ENCODE measurements at places on chromosomes 6 and 20.

DNA sequence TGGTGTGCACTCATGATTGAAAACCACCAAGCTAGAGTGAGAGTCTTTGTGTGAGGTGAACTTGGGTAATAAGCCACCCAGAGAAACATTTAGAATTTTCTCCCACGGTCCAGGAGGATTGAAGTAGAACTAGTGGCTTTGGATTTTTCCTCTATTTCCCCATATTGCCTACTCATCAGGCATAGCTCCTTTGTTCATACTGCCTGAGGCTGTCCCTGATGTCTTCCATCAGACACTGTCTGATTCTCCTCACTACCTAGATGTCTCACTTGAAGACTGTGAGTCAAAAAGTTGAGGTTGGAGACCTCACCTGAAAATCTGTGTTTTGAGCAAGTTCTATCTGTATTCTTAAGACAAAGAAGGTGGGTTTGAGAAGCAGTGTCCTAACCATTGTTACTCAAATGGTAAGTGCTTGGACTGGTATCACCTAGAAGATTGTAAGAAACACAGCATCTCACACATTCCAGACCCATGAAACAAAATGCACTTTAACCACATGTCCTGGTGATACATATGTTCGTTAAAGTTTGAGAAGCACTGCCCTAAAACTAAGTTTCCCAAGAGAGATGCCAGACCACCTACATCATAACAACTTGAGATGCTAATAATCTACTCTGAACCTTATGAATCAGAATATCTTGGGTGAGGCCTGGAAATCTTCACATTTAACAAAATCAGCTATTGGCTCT lies 523.4 kb upstream of the BTBD3 start:
- DNase-seq: no peak

DNA sequence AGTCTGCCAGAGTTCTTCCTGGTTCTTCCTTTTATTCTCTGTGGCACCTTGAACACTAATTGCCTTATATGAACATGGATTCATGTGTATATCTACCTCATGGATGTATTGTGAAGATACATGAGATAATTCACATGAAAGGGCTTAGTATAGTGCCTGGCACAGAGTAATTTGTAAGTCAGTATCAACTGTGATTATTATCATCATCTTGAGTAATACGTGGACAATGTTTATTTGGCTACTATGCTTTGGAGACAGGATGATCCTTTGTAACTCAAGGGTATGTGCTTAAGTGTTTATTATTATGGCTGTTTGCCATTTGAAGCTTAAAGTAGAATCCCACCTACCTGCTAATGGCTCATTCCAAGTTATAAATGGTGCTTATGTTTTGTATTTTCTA lies 16.0 kb downstream of the DOP1A start:
- no peak for DNase-seq

DNA sequence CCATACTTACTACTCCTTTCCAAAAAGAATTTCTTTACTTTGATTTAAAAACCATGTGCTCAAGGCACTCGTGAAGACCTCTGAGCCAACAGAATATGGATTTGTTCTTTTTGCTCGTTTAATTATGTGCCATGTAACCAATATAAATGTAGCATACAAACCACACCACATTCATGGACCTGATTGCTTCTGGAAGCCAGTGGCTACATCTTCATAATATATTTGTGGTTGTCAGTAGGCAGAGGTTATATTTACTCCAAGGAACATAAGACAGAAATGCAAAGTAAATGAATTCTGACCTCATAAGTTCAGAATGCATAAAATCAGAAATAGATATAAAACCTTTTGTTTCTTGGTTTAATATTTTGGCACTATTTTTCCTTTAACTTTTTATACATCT lies 373.0 kb downstream of the HDGFL1 start:
- no peak for DNase-seq

GRCh38 chr6:81818901-81819361 lies 66.5 kb upstream of the TENT5A start:
- no peak for DNase-seq

- DNase-seq: no peak
Observed at GRCh38 chr6:106557837-106558236, 71.5 kb downstream of the RTN4IP1 start.

DNA sequence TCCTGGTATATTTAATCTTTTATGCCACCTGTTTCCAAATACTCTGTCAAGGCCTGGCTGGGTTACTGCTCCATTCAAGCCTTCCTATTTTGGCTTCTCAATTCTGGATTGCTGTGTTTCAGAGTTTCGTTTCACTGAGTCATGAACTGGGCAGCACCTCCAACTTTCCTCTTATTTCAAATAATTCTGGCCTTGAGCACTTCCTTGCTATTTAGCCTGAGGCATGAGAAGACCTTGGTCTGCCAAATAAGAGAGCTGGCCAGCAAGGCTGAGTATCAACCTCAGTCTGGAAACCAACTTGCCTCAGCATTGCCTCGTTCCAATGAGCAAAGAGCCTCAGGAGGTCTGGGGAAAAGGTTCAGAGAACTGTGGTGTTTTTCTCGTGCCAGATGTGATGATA lies 66.6 kb downstream of the TNFAIP3 start:
- no peak for DNase-seq

DNA sequence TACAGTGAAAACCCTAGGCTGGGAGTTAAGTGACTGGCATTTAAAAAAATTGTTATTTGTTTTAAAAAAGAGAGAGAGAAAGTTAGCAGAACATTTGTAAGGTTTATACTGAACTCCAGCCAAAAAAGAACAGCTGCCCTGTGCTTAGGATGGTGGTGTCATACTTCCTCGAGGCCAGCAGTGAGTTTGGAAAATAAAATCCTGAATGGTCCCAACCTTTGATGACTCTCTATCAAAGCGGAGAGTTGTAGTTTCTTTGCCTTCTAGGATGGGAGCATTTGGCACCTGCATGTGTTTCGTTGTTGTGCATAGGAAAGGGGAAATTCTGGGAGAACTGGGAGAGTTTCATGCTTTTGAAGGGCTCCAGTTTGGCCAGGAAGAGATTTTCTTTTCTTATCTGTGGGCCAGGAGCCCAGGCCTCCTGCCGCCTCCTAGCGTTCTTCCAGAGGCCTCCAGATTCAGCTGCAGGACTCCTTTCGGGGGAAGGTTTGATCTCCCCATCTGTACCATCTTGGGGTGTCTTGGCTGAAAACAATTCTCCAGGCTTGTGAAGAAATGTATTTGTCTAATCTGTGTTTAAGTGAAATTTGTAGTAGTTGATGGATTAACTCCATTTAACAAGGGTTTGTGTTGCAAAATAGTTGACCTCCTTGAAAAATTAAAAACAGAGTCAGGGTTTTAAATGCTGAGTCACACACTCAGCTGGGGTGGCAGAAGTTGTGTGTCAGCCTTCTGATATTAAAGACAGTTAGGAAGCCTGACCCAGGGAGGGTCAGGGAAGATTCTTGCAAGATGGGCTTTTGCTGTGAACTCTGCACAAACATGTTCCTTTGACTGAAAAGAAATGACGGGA lies 63.4 kb downstream of the TXNDC5 start:
- no peak for DNase-seq

DNA sequence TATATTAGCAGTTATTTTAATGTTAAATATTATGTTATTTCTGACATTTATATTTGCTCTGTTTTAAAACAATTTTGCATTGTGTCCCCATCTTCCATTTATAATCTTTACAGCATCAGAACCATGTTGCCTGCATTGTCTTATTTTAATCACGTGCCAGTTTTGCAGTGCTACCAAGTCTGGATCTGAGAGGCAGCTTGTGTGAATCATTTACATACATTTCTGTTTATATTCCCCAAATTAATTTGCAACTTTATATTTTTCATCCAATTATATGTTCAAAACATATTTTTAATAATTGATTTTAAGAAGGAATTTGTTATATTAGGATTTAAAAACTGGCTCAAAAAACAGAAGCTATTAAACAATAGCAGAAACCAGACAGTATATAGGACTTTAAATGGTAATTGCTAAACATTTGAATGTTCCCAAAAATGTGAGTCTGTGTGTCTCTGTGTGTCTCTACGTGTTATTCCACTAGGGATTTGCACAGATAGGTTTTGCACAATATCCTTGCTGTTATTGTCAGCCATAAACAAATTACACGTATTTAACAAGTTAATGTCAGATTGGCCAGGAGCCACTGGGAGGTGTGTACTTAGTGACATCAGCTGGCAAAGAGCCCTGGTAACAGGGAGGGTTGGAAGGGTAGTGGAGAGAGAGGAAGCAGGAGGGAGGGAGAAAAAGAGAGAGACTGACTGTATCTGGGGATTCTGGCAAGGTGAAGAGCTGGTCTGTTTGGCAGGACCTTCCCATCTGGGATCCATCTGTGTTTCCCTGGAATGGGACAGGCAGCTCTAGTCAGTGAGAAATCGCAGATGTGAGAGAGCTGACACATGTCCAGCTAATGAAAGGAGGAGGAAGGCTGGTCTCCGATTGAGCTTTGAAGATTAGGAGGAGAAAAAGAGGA lies 72.1 kb downstream of the CBFA2T2 start:
- peak; percentile 76 for DNase-seq

DNA sequence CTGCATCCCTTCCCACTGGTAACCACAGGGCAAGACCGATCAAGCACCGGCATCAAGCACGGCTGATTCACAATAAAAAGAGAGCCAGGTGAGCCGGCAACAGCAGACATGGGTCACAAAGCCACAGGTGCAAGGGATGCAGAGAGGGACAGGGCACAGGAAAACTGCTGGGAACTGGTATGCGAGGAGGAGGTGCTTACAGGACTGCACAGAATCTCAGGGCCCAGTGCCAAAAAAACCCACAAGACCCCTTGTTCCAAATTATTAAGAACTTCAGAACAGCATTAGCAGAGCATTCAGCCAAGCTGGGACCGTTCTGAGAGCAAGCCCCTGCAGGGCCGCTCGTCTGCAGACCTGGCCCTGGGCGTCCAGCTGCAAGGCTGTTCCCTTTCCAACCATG lies 35.4 kb downstream of the BFSP1 start:
- no peak for DNase-seq

DNA sequence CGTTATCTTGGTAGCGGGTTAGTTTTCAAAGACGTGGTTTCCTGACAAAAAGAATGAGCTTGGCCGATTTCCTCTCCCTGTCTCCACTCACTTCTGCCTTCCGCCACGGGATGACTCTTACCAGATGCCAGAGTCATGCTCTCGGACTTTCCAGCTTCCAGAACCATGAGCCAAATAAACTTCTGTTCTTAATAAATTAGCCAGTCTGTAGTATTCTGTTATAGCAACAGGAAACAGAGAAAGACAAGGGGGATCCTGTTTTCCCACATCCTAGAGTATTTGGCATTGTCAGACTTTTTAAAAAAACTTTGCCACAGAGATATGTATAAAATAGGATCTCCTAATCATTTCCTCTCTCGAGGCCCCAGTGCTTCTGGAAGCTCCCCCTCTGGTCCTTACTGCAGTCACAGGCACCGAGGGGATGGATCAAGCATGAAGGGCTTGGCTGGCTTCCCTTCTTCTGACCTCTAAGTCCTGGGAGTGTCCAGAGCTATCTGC lies 84.9 kb upstream of the NAA20 start:
- no peak for DNase-seq

- DNase-seq: no peak
Observed at GRCh38 chr20:4443016-4443415, 278.7 kb upstream of the PRND start.

DNA sequence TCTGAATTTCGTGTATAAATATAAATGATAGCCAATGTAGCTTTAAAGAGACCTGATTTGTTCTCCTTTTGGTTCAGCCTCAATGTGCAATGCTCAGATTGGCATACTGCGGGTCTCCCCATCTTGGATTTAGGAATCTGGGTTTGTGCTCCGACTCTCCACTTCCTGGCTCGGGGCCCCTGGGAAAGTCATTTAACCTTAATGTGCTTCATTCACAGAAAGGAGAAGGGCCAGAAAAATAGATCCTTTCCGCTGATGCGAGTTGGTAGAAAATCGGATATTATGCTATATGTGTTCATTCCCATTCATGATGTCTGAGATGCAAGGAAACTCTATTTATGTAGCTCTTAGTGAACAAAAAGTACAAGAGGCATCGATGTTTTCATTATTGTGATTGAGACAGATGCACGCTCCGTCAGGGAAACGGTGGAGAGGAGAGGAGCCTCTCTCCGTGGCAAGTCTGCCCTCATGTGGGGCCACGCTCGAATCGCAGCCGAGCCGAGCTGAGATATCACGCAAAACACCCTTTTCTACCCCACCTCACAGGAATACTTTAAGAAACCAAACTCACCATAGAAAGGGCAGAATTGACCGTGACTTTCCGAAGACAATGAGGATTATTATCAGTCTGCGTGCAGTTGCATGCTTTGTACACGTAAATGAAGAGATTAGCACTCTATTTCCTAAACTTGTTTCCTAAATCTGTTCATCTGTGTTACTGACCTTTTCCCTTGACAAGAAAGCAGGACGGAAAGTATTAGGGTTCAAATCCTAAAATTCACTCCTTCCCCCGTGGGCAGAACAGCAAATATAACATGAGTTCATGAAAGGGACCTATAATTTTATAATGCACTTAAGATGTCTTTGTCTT lies 136.6 kb downstream of the COL9A1 start:
- DNase-seq: no peak

GRCh38 chr20:35368666-35369423 lies 42.9 kb downstream of the UQCC1 start:
- no peak for DNase-seq

GRCh38 chr20:38076548-38076947 lies 43.0 kb downstream of the RPRD1B start:
- no peak for DNase-seq

DNA sequence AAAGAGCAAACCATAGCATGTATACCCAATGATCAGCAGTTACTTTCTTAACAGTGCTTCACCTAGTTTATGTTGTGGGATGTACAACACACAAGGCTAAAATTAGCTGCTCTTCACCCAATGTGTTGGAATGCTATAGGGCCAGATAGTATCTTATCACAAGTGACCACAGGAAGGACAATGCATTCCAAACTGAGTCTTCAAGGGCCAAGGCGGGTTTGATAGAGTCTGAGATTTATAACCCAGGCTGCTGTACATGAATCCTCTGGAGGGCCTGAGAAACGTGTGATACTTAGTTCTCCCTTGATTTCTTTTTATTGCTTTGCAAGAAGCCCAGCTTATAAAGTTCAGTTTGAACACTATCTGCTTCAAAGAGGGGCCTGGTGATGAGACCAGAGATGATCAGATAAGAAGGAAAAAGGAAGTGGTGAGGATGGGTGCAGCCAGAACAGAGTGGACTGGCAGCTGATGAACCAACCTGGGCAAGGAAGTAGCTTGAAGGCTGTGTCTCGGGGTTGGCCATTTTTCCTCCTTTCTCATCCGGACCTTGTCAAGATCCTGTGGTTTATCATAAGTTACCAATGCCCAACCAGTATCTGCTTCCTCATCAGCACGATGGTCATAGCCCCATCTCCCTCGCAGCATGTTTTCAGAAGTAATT lies 62.2 kb upstream of the BMP2 start:
- no peak for DNase-seq

GRCh38 chr6:946546-946945 lies 253.6 kb upstream of the EXOC2 start:
- no peak for DNase-seq

DNA sequence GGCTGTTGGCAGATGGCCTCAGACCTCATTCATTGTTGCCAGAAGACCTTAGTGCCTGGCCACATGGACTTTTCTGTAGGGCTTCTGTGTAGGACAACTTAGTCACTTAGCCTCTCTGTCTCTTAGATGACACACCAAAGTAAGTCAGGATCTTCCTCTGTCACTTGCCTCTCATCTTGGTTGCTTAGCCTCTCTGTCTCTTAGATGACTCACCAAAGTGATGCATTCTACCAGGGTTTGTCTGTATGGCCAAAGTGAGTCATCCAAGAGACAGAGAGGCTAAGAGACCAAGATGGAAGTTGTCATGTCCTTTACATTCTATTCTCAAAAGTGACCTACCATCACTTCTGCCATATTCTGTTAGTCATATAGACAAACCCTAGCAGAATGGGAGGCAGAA lies 255.9 kb upstream of the DEFB112 start:
- DNase-seq: no peak
